Activated naive CD8-positive, alpha-beta T cell treated with anti-CD3 and anti-CD28 coated beads, Interleukin-2, amount 10 ng/mL, durations not matched to agents 7 days and 5 days (primary cell): ENCODE measurements at places on chromosomes 16 and 17. TPM values are rescaled to one million over a fixed set of nuclear protein-coding genes. Genes with fewer than 3 reads are reported as not detected.

The TP53TG3 gene
- not detected for total RNA-seq

The ANKRD40CL gene
- total RNA-seq = not detected

The SNF8 gene
- 82.6 TPM for total RNA-seq

The SPN gene
- total RNA-seq = 263 TPM

The KRTAP9-8 gene
- not detected for total RNA-seq

The AFMID gene
- 11.3 TPM for total RNA-seq

The ETV4 gene
- total RNA-seq = 1.6 TPM

The OR1F1 gene
- not detected for total RNA-seq

The KCNJ12 gene
- not detected for total RNA-seq

The GAST gene
- not detected for total RNA-seq

The GPR142 gene
- not detected for total RNA-seq

The PIK3R5 gene
- 81.4 TPM for total RNA-seq

GRCh38 chr17:37079735-37080134, 131.0 kb downstream of the AATF start:
- peaks cover 5% of the 10 kb centered on the region for H3K4me1 ChIP-seq
- no peak for DNase-seq
- peaks cover 2% of the 10 kb centered on the region for H3K27me3 ChIP-seq
- H3K27ac ChIP-seq = no peak overlapping the region
- no peak overlapping the region for H3K4me3 ChIP-seq

DNA sequence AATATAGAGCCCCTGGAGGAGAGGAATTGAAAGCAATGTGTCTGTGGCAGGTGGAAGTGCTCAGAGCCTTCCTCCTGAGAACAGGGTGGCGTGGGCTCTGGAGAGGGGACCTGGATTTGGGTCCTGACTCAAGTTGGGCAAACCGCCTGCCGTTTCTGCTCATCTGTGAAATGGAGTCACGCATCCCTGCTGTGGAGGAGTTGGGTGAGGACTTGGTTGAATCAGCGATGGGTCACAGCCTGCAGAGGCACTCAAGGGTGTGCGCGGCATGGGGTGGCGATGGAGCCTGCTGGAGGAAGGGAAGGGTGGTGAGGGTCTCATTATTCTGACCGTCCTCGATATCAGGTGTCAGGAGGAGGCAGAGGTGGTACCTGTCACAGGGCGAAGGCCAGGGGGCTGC, 3.1 kb downstream of the ADAD2 start:
- H3K4me3 ChIP-seq = peak overlapping the region; percentile 66
- peak overlapping the region; percentile 85 for H3K27ac ChIP-seq

DNA sequence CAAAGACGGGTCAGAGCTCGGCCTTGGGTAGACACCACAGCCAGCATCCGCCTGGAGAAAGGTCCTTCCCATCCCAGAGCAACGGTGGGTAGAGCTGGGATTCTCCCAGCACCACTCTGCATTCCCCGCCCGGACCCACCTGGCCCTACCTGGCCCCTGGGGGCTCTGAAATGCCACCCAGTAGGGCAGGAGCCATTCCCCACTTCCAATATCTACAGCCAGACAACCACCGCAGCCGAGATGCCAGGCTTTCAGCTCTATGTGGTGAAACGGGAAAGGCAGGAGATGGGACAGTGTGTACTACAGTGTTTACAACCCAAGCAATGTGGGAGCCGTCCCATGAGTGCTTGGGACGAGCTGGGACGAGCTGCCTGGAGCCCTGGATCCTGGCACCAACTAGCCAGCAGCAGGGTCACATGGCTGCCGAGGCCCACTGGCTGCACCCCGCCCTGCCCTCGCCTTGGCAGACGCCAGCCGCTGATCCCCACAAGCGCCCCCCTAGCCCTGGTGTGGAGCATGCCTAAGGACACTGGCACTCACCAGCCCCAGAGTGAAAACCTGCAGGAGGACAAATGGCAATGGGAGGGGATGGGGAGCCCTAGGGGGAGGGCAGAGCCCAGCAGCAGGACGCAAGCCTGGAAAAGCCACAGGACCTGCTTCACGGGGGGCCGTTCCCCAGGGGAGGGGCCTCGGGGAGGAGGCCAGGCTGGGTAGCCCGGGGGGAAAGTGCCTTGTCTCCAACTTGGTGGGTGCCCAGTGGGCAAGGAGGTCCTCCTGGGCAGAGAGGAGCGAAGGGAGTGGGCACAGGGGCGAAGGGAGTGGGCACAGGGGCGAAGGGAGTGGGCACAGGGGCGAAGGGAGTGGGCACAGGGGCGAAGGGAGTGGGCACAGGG, 13.5 kb downstream of the TMC6 start:
- no peak for DNase-seq
- H3K27ac ChIP-seq = peak overlapping the region; percentile 81
- peaks cover 34% of the 10 kb centered on the region for H3K36me3 ChIP-seq
- no peak overlapping the region for H3K4me3 ChIP-seq
- no peaks in the 10 kb centered on the region for H3K27me3 ChIP-seq

DNA sequence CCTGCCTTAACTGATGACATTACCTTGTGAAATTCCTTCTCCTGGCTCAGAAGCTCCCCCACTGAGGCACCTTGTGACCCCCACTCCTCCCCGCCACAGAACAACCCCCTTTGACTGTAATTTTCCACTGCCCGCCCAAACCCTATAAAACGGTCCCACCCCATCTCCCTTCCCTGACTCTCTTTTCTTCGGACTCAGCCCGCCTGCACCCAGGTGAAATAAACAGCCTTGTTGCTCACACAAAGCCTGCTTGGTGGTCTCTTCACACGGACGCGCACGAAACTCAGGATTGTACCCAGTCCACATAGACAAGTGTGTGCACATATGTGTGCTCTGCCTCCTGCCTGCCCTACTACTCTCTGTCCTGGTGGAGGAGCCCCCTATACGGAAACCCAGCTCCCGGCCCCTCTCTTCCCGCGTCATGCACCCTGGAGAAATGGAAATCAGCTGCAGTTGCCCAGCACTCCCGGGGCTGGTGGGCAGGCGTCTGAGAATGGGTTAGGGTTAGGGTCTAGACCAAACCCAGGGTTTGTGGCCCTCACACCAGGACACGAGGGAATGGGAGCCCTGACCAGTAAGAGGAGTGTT, 2.4 kb upstream of the RHBDF1 start:
- H3K27me3 ChIP-seq = peaks cover 43% of the 10 kb centered on the region
- H3K27ac ChIP-seq = no peak overlapping the region
- H3K36me3 ChIP-seq = peaks cover 6% of the 10 kb centered on the region
- no peak overlapping the region for H3K4me3 ChIP-seq
- peaks cover 19% of the 10 kb centered on the region for H3K4me1 ChIP-seq
- DNase-seq = no peak

- H3K4me1 ChIP-seq = peaks cover 9% of the 10 kb centered on the region
- no peaks in the 10 kb centered on the region for H3K36me3 ChIP-seq
- H3K27ac ChIP-seq = no peak overlapping the region
- DNase-seq = no peak
Measured at GRCh38 chr17:80422981-80423380, 8.0 kb downstream of the ENDOV start.

GRCh38 chr17:61209106-61209439, 190.6 kb upstream of the TBX2 start:
- no peak overlapping the region for H3K4me3 ChIP-seq

DNA sequence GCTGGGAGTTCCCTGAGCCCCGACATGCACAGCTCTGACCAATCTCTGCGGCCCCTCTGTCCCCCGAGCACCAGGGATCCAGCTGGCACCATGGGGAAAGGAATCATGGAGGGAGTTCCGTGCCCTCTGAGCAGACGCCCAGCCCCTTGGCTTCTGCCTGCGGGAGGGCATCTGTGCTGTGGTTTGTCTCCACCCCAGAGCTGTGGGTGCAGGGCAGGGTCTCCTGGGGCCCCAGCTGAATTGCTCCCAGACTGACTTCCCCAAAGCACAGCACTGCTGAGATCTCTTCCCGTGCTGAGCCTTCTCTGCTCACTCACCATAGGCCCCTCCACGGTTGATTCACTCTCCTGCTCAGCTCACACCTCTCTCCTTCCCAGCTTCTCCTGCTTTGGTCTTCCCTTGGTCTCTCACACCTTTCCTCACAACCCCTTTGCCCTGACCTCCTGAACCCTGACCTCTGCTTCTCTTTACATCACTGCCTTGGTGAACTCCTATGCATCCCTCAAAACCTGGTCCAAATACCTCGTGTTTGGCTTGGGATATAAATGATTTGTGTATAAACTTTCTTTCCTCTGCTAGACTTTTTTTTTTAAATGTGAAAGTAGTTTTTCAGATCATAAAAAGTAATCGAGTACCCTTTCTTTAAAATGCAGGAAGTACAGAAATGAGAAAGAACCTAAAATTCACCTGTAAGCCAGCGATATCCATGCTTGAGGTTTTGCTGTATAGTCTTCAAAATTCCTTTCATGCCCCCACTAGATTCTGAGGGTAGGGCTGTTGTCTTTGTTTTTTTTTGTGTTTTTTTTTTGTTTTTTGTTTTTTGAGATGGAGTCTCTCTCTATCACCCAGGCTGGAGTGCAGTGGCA, 265.3 kb downstream of the SEC14L1 start:
- no peaks in the 10 kb centered on the region for H3K27me3 ChIP-seq
- H3K4me1 ChIP-seq = peaks cover 71% of the 10 kb centered on the region
- H3K4me3 ChIP-seq = peak overlapping the region; percentile 78
- DNase-seq = no peak

- no peaks in the 10 kb centered on the region for H3K27me3 ChIP-seq
- H3K4me3 ChIP-seq = no peak overlapping the region
- no peak for DNase-seq
- H3K4me1 ChIP-seq = no peaks in the 10 kb centered on the region
Measured at GRCh38 chr16:20271893-20272292, 55.4 kb downstream of the GP2 start.
